ENCODE measurements at places on chromosomes 4 and X.

GRCh38 chr4:122038896-122039295, 87.0 kb upstream of the TRPC3 start:
- H3K27me3 ChIP-seq = no peaks in the 10 kb centered on the region
- no peak overlapping the region for H3K4me3 ChIP-seq
- no peak overlapping the region for H3K27ac ChIP-seq
- H3K36me3 ChIP-seq = no peaks in the 10 kb centered on the region

DNA sequence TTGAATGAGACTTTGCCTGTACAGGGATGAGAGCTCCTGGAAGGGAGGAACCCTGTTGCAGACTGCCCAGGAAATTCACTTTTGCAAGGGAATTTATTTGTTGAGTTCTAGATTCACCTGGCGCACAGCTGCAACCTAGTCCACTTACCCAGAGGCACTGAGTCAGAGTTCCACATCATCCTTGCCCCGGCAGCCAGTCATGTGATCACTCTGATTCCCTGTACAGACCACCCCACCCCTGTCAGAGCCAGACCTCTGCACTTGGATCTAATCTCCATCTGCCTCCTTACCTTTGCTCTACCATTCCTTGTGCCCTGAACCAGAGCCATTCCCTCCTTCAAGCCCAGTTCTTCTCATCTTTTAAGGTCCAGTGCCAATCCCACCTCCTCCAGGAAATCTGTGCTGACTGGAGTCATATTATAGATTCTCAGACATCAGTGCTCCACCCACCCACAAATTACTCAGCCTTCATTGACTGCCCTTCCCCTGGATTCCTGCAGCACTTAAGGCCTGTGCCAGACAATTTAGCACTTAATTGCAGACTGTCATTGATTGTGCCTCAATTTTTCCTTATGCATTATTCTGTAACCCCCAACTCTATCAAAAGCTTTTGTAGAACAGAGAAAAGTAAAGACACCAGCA, 84.1 kb upstream of the MAGEA4 start:
- no peaks in the 10 kb centered on the region for H3K27me3 ChIP-seq
- H3K36me3 ChIP-seq = no peaks in the 10 kb centered on the region
- H3K27ac ChIP-seq = no peak overlapping the region
- H3K4me1 ChIP-seq = no peaks in the 10 kb centered on the region
- H3K4me3 ChIP-seq = no peak overlapping the region

GRCh38 chr4:168811207-168811606, 198.8 kb downstream of the CBR4 start:
- no peaks in the 10 kb centered on the region for H3K27me3 ChIP-seq
- no peaks in the 10 kb centered on the region for H3K36me3 ChIP-seq
- H3K4me1 ChIP-seq = no peaks in the 10 kb centered on the region
- no peak for DNase-seq
- no peak overlapping the region for H3K27ac ChIP-seq

DNA sequence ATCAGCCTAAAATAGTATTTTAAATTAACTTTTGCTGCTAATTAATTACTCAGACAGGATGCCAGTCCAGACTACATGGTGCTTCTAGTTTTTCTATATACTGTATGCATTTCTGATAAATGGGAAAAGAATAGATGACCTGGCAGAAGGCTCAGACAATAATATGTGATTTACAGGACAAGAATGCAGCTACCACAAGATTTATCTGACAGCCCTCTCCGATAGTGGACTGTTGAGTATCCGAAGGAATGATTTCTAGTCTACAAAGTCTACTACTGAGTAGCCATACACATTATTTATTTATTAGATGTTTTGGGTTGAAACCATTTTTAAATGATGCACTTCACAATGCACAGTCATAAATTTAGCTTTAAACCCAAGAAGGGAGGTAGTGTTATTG, 212.8 kb downstream of the MAB21L2 start:
- H3K4me3 ChIP-seq = no peak overlapping the region
- H3K27me3 ChIP-seq = no peaks in the 10 kb centered on the region
- DNase-seq = no peak
- peaks cover 4% of the 10 kb centered on the region for H3K36me3 ChIP-seq
- H3K27ac ChIP-seq = no peak overlapping the region
- peaks cover 10% of the 10 kb centered on the region for H3K4me1 ChIP-seq

DNA sequence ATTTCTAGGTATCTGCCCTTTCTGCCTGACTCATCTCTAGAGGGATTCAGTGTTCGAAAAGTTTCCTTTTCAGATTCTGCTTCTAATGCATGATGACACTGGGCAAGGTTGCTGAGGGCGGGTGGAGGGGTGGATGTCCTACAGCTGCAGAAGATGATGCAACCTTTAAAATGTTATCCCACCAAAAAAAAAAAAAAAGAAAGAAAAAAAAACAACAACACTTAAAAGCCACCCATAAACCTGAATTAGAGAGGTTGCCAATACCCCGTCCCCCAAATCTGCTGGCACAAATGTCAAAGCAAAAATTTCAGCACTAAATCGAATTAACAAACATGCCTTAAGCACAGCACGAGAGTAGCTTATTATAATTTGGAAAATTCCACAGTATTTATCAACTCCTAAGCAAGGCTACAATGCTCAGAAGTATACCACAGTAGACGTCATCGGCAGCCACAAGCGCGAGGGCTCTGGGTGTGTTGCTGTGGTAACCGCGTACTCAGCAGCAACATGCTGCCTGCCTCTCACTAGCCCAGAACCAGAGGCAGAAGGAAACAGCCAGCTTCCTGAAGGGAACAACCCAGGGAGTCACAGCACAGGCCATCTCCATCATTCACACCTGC, 167.5 kb upstream of the MAP3K15 start:
- no peaks in the 10 kb centered on the region for H3K27me3 ChIP-seq
- no peaks in the 10 kb centered on the region for H3K36me3 ChIP-seq
